ENCODE measurements at places on chromosomes 5 and 9.

DNA sequence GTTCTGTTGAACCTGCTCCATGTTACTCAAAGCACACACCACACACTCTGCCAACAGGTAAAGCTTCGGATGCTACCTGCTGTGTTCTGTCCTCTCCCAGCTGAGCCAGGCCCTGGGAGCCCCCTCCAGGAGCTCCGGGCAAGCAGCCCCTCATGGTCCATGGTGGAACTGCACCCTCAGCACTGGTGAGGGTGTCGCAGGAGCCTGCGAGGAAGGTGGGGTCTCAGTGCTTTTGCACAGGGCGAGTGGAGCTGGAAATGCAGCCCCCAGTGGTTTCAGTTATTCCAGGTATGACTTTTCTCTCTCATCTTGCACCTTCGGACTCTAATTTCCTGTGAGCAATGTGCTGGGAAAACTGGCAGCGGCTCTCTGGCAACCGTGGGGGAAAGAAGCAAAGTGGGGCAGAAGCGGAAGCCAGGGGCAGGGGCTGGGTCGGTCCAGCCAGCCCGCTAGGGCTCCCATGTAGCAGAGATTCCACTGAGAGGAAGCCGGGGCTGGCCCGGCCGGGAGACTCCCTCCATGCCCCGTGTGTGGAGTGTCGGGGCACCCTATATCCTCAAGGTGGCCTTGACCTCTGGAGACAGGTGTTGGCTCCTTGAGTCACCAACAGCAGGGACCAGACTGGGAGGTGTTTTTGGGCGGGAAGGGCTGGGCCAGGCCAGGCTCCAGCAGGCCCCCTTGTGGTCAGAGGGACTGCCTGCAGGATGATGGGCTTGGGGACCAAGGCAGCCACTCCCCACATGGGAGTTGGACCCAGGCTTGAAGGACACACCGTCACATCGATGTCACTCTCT lies 75.6 kb upstream of the PRSS3 start:
- no peak for DNase-seq

DNA sequence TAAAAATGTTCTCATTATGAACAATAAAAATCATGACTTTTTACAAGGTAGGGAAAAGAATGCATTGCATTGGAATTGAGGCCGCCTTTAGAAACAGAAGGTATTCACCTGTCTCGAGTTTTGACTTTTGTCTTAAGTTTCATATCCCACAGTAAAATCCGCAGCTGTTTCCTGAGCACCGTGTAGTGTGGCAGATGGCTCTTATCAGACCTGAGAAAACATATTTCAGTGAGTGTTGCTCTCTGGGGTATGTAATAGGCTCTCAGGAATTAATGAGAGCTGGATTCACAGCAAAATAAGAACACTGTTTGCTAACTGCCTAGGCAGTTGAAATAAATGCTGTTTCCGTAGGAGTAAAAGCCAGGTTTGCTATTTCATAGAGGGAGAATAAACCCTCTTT lies 221.4 kb downstream of the CFAP90 start:
- DNase-seq, result peak; percentile 59

DNA sequence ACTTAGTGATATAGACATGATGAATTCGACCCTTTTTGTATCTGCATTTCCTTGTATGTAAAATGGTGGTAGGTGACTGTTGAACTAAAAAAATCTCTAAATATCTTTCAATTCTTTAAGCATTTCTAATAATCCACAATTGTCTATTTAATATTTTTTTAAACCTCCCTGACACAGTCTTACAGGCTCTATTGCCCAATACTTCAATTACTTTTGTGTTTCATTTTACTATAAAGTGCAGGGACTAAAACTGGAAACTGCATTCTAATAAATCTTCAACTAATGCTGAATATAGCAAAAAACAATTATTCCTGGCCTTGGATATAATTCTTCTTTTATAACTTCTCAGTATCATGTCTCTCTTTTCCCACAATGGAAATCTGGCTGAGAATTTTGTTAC lies 202.7 kb upstream of the PIK3R1 start:
- no peak for DNase-seq

DNA sequence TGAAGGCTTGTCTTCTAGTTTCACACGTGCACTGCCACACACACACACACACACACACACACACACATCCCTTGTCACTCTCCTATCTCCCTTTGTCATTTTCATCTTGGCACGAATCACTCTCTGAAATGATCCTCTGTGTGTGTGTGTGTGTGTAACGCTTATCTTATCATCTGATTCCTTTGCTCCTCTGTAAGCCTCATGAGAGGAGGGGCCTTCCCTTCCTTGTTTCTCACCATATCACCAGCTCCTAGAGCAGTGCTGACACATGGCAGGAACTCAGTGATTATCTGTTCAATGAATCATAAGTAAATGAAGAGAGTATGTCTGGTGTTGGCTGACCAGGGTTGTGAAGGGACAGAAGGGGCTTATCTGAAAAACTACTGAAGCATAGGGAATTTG lies 53.3 kb downstream of the PDE4D start:
- DNase-seq, result no peak

- peak; percentile 56 for DNase-seq
Observed at GRCh38 chr9:133701981-133702797, 36.0 kb downstream of the SARDH start.

DNA sequence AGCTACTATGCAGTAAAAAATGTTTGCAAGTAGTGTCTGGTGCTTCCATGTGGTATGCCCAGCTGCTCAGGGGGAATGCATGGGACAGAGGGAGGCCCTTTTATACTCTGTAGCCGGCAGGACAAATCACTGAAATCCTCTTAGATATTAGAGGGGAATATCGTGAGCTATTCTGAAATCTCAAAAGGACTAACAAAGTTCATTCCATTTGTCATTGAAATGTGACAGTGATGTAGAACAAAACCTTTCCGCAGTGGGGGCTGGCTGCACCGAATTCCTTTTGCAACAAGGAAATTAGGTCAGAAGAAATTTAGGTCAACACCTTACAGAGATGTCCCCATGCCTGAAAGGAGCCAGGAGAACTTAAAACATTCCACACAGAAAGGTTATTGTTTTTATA lies 72.4 kb upstream of the MEF2C start:
- no peak for DNase-seq

- DNase-seq, result no peak
Observed at GRCh38 chr5:54570916-54571315, 53.4 kb downstream of the SNX18 start.

GRCh38 chr9:38339496-38339895 lies 53.0 kb upstream of the ALDH1B1 start:
- no peak for DNase-seq

DNA sequence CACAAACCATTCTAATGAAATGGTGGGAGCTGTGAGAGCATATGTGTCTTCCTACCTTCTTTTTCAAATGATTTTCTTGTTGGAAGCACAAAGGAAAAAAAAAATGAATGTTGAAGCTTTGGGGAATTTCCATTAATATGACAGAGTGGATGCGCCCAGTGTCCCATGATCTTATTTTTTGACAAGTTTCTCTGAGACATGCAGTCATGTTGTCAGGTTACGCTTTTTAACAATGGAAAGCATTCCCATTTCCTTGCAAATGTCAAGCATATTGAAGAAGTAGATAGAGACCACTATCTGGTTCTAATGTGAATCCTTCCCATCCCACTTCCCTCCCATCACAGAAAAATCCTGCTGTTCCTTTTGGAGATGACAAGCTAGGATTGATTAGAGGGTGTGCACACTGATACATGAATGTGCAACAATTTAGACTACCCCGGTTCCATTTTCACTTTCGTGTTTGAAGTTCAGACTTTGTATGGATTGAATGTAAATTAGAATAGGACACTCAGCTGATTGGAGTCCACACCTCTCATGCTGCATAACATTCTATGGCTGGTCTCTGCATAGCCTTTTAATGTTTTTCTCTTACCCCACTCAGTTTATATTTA lies 919.4 kb downstream of the TLE4 start:
- DNase-seq, result no peak

DNA sequence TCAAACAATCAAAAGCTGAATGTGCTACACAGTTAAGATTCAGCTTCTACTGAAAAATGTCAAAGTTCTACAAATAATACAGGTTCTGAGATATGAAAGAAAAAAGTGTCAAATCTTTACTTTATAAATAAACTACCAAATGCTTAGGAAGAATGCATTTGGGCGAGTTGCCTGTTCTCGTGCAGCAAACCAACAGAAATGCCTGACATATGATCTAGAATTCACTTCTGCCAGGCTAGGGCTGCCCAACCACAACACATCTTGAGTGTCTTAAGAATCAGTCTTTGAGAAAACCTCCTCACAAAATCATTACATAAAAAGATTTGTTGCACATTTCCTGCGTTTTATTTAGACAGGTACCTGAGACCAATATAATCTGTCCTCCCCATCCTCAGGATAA lies 42.2 kb downstream of the ANKH start:
- DNase-seq, result no peak

GRCh38 chr9:33995449-33995848 lies 53.2 kb downstream of the UBAP2 start:
- no peak for DNase-seq

DNA sequence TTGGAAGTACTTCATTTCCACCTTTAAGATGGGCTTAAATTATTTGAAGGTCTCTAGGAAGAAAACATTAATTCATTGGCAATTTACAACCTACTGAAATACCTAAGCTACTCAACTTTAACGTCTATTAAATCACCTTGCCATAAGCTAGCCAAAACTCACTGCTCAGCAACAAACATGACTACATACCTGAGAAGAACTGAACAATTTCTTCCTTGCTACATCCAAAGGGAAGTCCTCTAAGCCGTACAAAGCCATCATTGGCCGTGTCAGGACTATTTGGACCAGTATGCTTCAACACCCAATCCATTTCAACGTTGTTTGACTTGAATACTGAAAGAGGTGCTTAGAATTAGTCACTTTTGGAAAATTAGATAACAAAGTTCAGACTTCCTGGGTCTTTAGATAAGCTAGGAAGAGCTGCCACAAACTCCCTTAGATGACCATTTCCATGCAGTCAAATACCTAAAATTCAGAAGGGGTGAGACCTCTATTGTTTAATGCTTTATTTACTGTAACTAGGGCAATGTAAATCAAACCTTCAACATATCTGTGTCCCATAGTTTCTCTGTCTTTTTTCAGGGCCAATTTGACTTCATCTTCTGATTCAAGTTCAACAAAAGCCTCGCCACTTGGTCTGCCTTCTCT lies 2.6 kb downstream of the HNRNPH1 start:
- DNase-seq, result no peak

- DNase-seq, result no peak
Observed at GRCh38 chr5:34639852-34640626, 16.1 kb upstream of the RAI14 start.

DNA sequence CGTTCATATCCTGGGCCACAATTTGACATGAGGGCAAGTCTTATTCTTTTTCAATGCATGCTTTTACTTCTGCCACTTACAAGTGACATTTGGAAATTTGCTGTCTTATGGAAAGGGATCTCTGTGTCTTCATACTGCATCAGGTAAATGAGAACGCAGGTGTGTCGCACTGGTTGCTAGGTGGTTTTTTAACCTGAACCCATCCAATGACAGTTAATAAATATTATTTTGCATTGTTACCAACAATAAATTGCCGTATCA lies 1.1 kb downstream of the ADAMTS16 start:
- DNase-seq, result no peak

DNA sequence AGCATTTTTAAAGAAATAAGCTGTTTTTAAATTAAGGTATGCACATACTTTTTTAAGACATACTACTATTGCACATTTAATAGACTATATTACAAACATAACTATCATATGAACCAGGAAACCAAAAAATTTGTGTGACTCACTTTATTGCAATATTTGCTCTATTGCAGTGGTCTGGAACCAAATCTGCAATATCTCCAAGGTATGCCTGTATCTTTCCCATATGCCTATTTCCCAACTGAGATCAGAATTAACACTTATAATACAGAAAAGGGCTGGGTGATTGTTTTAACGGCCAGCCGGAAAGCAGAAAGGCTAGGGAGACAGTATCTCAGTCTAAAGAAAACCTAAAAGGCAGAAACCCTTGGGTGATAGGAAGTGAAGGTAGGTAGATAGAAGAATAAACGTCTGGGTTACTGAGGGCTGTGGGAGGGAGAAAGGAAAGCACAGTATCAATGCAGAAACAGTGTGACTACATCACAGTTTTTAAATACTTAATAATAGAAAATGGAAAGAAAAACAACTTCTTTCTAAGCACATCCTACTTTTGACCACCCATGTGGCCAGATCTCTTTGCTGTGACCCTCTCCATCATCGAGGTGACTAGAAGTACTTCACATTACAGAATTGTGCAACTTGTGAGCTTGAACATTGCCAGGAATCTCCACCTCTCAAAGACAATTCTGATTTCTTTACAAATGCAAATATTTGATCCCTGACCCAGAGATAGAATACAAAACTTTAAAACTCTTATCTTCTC lies 126.4 kb downstream of the LPAR1 start:
- no peak for DNase-seq

DNA sequence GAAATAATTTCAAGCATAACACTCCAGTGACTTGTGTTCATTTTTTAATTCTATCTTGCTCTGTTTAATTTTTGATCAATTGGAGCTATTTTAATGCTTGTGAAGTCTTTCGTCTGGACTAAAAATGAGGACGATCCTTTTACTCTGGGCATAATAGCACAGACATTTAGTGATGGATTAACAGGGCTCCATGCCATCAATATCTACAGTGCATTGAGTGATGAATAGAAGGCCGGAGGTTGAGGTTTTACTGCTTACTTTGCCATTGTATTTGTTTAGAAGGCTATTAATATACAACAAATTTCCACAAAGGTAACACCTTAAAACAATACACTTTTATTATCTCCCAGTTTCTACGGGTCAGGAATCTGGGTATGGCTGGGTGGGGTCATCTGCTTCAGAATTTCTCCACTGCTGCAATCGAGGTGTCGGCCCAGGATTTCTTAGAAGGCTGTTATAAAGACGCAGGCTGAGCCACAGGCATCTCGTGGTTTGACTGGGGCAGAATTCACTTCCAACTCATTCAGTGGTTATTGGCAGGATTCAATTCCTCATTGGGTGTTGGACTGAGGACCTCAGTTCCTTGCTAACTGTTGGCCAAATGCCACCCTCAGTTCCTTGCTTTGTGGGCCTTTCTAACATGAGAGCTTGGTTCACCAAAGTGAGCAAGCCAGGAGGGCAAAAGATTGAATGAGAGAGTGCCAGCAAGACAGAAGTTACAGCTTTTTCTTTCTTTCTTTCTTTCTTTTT lies 265.4 kb upstream of the VLDLR start:
- no peak for DNase-seq

- no peak for DNase-seq
Observed at GRCh38 chr5:6248132-6248531, 130.2 kb downstream of the MED10 start.

- DNase-seq, result no peak
Observed at GRCh38 chr9:112599732-112600131, 113.1 kb downstream of the KIAA1958 start.

DNA sequence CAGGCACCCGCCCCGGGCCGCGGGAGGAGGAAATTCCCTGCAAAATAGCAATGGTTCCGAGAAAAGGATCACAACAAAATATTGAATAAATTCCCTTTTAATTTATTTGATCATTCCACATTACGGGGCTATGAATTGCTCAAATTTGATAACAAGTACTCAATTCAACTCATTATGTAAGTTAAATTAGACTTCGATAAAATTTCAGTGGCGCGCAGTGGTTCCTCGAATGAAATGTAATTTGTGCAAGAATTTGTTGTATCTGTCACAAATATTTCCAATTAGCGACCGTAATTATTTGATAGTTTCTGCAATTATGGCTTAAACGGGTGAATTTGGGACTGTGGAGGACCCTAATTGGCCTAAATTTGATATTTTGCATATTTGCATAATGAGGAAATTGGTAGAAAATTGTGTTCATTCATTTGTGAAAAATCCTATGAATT lies 76.0 kb upstream of the TBCA start:
- DNase-seq, result no peak

All from NCI-H2107 (cell line).